WTC11 (cell line): ENCODE measurements at places on chromosomes 5 and 9. TPM values are rescaled to one million over a fixed set of nuclear protein-coding genes. Genes with fewer than 3 reads are reported as not detected.

The DAPK1 gene
- total RNA-seq: 127 to 130 TPM (median 129 TPM) in 3 replicates

The PCDHB16 gene
- total RNA-seq: 3.5 to 4.1 TPM (median 3.7 TPM) in 3 replicates

The ADAMTS2 gene
- total RNA-seq: 6.9 to 11.2 TPM (median 9.0 TPM) in 3 replicates

The CTNND2 gene
- 8.6 to 11.9 TPM (median 10.4 TPM) in 3 replicates for total RNA-seq

The GRM6 gene
- total RNA-seq: 0.05 to 0.33 TPM in 2 of 3 replicates, not detected in the other

The ARRDC1 gene
- total RNA-seq: 41.2 to 48.3 TPM (median 41.3 TPM) in 3 replicates

DNA sequence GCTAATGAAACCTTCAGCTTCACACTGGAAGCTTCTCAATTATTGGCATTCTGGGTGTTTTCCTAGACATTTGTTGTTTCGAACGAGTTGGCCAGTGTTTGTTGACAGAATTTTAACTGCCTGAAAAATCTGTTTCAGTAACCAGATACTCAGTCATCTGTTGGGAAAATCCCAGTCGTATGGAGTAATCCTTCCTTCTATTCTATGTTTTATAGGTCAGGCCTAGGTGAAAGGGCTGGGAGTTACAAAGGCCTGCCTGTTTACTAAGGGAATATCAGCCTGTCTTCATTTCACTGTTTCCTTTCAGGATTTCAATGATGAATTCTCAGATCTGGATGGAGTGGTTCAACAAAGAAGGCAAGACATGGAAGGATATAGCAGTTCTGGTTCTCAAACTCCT, 59.9 kb downstream of the GRAMD2B start:
- no peaks in the 10 kb centered on the region for H3K27me3 ChIP-seq
- H3K27ac ChIP-seq: no peak overlapping the region
- H3K36me3 ChIP-seq: peaks cover 52% of the 10 kb centered on the region
- no peaks in the 10 kb centered on the region for H3K4me1 ChIP-seq

DNA sequence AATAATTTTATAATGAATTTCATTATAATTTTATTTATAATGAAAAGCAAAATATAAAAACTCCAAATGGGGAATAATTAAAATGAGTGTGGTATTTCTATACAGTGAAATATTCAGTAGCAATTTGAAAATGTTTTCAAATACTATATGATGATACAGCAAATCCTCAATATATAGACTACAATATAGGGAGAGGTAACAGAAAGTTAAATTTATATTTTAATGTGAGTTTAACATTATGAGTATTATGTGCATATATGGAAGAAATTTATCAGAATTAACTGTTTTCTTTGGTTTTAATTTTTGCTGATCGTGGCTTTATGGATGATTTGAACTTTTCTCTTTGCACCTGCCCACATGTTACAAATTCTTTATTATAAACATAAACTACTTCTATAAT, 500.9 kb upstream of the ARRDC3 start:
- H3K27ac ChIP-seq: no peak overlapping the region
- H3K4me3 ChIP-seq: no peak overlapping the region
- H3K4me1 ChIP-seq: peaks cover 5% of the 10 kb centered on the region

DNA sequence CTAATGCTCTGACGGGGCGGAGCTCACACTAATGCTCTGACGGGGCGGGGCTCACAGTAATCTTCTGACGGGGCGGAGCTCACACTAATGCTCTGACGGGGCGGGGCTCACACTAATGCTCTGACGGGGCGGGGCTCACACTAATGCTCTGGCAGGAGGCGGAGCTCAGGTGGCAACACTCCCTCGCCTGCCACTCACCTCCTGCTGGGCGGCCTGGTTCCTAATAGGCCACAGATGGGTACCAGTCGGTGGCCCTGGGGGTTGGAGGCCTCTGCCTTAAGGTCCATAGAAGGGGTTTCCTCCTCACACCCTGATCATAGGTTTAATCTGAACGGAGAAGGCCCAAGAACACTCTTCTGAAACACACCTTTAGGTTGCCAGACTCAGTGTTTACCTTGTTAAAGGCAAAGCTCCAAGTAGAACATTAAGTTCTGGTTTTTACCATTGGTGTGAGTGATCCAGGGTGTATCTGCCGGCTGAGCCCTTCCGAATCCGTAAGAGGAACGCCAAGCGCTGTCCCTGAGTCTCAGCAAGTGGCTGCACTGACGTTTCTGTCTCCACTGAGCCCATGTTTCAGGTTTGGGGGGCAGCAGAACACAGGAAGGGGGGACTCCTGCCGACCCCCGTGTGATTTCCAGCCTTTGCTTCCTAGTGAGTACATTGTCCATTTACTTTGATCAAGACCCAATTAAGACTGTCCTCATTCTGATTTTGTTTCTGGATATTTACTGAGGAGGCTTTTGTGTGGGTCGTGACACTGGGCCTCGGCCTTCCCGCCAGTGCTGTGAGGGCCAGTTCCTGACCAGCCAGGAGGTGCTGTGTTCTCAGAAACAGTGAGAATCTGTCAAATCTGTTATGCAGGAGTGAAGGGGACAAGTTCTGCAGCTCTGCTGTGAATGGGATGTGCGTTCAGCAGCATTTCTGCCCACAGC, 24.6 kb upstream of the LRRC14B start:
- H3K27ac ChIP-seq: peak overlapping the region; percentile 53; the same call in 1 of the 2 replicates
- DNase-seq: peak; percentile 35
- no peaks in the 10 kb centered on the region for H3K4me1 ChIP-seq
- peaks cover 23% of the 10 kb centered on the region for H3K36me3 ChIP-seq

DNA sequence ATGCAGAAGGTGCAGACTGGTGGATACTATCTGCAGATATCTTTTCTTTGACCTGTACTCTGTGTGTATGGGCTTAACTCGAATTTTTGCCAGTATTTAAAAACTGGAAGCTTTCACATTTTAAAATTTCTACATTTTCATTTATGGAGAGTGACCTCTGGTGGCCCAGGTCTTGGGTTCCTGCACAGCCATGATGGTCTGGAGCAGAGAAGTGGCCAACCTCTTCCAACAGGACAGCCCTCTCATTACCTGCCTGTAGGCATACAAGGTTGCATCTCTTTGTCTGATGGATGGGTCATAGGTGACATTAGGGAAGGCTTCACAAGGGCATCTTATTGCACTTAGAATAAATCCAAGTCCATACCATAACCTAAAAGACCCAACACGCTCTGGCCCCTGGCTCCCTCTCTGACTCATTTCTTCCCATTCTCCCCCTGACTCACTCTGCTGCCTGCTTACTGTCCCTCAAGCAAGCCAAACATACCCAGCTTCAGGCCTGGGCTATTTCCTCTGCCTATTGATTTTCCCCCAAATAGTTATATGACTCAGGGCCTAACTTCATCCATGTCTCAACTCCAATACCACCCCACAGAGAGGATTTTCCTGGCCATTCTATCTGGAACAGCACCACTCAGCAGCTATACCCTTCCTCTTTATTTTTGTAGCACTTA, 113.3 kb upstream of the SLC1A3 start:
- H3K4me1 ChIP-seq: peaks cover 13% of the 10 kb centered on the region
- H3K36me3 ChIP-seq: no peaks in the 10 kb centered on the region
- no peaks in the 10 kb centered on the region; the same call in 1 of the 2 replicates for H3K27me3 ChIP-seq
- no peak overlapping the region for H3K27ac ChIP-seq
- H3K4me3 ChIP-seq: no peak overlapping the region

DNA sequence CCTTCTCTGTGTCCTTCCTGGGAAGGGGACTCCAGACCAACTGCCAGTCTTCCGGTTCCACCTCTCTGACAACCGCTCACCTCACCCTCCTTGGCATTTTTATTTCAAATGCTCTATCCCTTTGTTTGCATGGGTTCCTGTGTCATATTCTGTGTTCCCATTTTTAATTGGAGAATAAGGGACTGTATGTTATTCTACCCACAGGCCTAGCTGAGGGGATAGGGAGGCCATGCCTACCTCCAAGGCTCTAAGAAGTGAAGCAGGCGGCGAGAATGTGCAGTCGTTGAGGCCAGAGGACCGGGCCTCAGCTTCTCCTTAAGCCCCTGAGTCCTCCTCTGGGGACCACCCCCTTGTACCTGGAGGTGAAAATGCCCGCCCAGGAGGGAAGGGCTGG, 936 bp upstream of the WDR5 start:
- peaks cover 10% of the 10 kb centered on the region for H3K36me3 ChIP-seq
- peak overlapping the region; percentile 77 for H3K4me3 ChIP-seq
- no peaks in the 10 kb centered on the region for H3K27me3 ChIP-seq
- DNase-seq: no peak

DNA sequence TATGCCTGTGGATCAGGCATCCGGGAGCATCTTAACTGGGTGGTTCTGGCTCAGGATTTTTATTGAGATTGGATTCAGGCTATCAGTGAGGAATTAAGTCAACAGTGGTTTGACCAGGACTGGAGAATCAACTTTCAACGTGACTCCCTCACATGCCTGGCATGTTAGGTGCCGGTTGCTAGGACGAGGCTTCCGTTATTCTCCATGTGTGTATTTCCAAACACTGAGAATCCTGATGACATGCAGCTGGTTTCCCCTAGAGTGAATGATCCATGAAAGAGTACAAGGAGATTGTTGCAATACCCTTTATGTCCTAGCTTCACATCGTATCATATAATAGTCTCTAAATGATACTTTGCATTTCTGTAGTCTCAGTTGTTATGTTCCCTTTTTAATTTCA, 529.2 kb downstream of the ANXA1 start:
- peaks cover 10% of the 10 kb centered on the region for H3K36me3 ChIP-seq
- no peak overlapping the region for H3K4me3 ChIP-seq
- no peak overlapping the region for H3K27ac ChIP-seq
- no peaks in the 10 kb centered on the region for H3K27me3 ChIP-seq

DNA sequence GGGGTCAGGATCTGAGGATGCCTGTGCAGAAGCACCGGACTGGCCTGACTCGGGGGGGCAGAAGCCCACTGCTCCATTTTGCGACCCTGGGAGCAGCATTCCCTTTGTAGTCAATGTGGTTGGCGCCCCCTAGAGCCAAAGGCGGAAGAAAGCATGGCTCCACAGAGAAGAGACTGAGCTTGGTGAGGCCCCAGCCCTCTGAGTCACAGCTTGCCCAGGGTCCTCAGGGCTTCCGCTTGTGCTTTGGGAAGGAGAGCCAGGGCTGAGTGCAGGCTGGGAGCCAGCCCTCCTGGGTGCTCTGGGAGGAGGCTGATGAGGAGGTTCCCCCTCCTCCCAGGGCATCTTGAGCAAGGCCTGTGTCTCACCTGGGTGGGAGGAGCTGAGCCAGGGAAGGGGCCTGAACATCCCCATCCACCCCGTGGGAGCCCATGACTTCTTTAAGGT, 5.5 kb upstream of the AQP3 start:
- peaks cover 10% of the 10 kb centered on the region for H3K27me3 ChIP-seq
- H3K36me3 ChIP-seq: no peaks in the 10 kb centered on the region
- no peak overlapping the region for H3K4me3 ChIP-seq
- DNase-seq: peak; percentile 88
- H3K27ac ChIP-seq: no peak overlapping the region; the same call in 1 of the 2 replicates
- H3K4me1 ChIP-seq: peaks cover 16% of the 10 kb centered on the region

GRCh38 chr5:157121709-157122108, 12.9 kb upstream of the HAVCR2 start:
- H3K27me3 ChIP-seq: no peaks in the 10 kb centered on the region
- H3K27ac ChIP-seq: no peak overlapping the region
- H3K36me3 ChIP-seq: no peaks in the 10 kb centered on the region; the same call in 1 of the 2 replicates
- no peak for DNase-seq

DNA sequence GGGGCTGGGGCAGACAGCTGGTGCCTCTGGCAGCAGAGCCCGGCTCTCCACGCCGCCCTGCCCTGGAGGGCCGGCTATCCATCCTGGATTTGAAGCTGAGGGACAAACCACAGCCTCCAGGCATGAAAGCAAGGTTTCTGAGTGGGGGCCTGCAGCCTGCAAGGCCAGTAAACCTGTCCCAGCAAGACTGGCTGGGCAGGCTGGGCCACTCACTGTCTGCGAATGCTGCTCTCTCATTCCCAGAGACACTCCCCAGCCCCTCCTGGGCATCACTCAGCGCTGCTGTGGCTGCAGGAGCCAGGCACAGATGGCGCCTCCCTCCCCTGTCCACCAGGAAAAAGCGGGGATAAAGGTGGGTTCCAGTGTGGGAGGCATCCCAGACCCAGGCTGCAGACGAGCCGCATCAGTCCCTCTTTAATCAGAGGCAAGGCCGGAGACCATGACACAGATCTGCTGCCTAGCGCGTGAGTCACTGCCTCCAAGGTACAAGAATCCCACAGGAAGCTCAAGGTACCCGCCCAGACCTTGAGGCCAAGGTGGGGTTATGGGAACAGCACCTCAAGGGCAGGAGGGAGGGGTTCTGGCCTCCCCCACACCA, 118.0 kb downstream of the VAV2 start:
- no peaks in the 10 kb centered on the region for H3K27me3 ChIP-seq
- peaks cover 13% of the 10 kb centered on the region for H3K4me1 ChIP-seq
- H3K36me3 ChIP-seq: no peaks in the 10 kb centered on the region
- no peak for DNase-seq

DNA sequence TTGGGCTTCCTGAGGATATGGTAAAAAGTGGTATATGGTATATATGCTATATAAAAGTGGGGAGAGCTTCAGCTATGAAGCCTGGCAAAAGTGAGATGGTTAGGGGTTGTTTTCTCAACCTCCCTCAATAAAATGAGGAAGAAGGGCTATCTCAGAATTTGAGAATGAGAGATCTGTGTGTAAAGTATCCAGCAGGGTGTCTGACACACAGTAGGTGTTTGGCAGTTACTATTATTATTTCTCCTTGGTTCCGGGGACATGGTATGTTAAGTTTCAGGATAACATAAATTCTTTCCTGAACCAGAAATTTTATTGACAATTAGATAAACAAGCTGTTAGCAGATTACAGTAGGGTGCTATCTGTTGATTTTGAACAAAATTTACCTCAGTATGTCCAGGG, 94.1 kb downstream of the DENND1A start:
- DNase-seq: no peak
- no peak overlapping the region for H3K4me3 ChIP-seq
- no peaks in the 10 kb centered on the region for H3K36me3 ChIP-seq
- peak overlapping the region; percentile 32; the same call in 1 of the 2 replicates for H3K27ac ChIP-seq

- 0 out of 2 replicates have a peak, but pooled peaks cover 4% of the 10 kb centered on the region for H3K4me1 ChIP-seq
- no peaks in the 10 kb centered on the region for H3K36me3 ChIP-seq
- no peak overlapping the region for H3K4me3 ChIP-seq
- H3K27ac ChIP-seq: no peak overlapping the region
- H3K27me3 ChIP-seq: peaks cover 43% of the 10 kb centered on the region
These were observed 6.6 kb upstream of the XPA start for GRCh38 chr9:97703437-97704344.

GRCh38 chr5:149767281-149767550, 37.1 kb downstream of the PPARGC1B start:
- peaks cover 31% of the 10 kb centered on the region for H3K36me3 ChIP-seq
- no peaks in the 10 kb centered on the region for H3K27me3 ChIP-seq
- DNase-seq: no peak
- peaks cover 28% of the 10 kb centered on the region for H3K4me1 ChIP-seq

- peak overlapping the region; percentile 80 for H3K4me3 ChIP-seq
- H3K27ac ChIP-seq: no peak overlapping the region
- peaks cover 5% of the 10 kb centered on the region; the same call in 1 of the 2 replicates for H3K36me3 ChIP-seq
- peak; percentile 61 for DNase-seq
These were observed 1.0 kb downstream of the FOXE1 start for GRCh38 chr9:97853844-97854695.

DNA sequence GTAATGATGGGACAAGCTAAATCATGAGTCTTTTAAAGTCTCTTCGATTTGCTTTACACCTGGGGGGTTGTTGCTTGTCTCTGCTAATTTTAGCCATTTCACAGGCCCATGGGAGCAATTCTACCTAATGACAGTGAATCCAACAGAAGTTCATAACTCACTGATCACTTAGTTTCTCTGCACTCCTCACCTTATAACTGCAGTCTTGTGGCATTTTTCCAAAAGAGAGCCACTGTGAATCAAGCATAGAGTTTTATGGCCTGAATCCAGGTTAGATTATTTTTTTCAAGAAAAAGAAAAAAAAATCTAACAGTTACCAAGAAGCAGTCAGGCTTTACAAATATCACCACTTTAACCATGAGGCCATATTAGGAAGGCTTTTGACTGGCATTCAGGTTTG, 1.5 kb upstream of the IL7R start:
- H3K27ac ChIP-seq: no peak overlapping the region
- H3K36me3 ChIP-seq: no peaks in the 10 kb centered on the region
- peaks cover 28% of the 10 kb centered on the region for H3K4me1 ChIP-seq
- H3K4me3 ChIP-seq: no peak overlapping the region
- no peaks in the 10 kb centered on the region for H3K27me3 ChIP-seq
- no peak for DNase-seq
